ENCODE measurements at places on chromosomes 11 and 22.

DNA sequence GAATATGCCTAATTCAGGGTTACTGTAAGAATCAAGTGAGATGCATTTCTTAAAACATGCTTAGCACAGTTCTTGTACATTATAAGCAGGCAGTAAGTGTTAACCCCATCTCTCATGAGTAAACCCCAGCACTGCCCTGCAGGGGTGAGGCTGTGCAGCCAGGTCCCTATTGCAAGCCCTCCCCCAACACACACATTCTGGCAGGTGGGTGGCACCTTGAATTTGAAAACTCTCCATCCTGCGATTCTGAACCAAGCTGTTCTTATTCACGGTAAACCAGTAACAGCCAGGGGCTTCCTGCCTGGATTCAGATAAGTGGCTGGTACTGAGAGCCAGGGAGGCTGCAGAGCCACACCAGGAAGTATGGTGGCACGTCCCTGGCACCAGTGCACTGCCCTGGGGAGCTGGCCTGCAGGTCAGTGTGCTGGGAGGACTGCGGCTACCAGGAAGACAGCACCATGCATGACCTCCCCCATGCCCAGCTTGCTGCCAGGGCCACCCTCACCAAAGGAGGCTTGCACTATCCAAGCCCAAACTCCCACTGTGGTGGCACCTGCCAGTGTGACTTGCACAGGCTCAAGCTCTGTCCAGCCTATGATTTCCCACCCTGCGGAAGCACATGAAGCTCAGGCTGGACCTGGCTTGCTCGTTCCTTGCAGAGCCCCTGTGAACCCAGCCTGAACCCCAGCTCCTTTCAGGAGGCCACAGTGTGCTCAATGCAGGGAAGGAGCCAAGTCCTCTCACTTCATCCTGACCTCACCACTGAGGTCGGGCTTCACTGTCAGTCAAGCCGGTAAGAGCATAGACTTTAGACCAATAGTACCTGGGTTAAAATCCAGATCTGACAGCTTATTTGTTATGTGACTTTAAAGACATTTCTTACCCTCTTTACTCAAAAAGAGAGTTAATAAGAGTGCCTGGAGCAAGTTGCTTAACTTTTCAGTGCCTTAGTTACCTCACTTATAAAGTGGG is 88.1 kb downstream of the MICAL2 start:
- no peak for DNase-seq

GRCh38 chr11:3686751-3687150 is 15.6 kb upstream of the CHRNA10 start:
- DNase-seq = no peak

DNA sequence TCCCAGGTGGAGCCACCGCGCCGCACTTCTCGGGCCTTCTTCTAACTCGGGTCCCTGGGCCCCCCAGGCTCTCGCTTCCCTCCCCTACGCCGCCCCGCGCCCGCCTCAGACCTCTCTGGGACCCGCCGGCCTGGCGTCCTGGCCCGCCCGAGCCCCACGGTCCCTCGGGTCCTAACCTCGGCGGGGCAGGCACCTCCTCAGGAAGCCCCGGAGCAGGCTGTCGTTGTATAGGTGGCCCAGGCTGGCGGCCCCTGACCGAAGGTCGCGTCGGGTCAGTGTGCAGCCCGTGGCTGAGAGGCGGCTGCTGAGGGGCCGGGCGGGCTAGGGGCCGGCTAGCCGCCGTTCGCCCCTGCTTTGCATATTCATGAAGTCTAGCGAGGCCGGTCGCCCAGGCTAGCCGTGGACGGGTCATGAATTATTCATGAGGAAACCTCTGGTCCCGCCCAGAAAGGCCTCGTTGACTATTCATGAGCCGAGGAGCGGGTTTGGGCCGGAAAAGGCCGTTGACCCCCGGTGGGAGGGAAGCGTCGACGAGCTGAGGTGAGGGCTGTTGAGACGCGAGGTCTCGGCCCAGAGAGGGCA is at the start of gene HORMAD2:
Gene HORMAD2 (plus strand): TSS at position 513 of the 582 bp plus-strand sequence. CDS start 13,489 bp downstream, outside the sequence.
- peak; percentile 39 for DNase-seq

DNA sequence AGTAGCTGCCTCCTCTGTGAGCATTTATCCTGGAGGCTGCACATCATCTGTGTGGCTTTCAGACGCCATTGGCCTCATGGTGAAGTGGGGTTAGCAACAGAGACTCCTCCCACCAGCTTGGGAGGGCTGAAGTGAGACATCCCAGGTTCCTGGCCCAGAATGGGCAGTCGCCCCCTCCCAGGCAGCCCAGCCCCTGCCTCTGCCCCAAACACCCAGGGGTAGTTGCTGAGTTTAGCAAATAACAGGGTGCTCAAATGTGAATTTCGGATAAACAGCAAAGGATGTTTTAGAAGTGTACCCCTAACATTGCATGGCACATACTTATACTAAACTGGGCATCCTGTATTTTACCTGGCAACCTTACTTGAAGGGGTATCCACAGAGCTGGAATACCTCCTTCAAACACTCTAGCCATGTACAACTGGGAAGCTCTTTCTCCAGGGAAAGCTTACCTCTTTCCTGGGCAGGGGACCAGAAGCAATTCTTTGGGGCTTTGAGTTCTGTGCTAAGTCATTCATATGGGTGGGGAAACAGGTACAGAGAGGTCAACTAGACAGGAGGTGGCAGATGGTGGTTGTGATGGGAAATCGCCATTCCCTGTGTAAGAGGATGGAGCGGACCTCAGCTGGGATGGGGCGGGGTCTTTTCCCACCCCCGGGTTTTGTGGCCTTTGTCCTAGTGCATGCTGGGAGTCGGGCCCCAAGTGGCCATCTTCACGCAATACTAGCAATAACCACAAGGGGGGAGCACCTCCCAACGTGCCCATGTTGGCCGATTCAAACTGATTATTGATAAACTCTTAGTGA is 19.3 kb downstream of the MTFP1 start:
- DNase-seq = no peak

- DNase-seq = no peak
These were observed 10.3 kb upstream of the GAS2 start for GRCh38 chr11:22656130-22656529.

- DNase-seq = no peak
These were observed 249.8 kb upstream of the BLID start for GRCh38 chr11:122365610-122366360.

Data from renal cortex interstitium (tissue), 15 donors.